Pons (tissue), 1 donor: ENCODE measurements at places on chromosomes 5 and 9.

GRCh38 chr9:124202447-124202971, 55.2 kb upstream of the NEK6 start:
- peak; percentile 79 for DNase-seq

DNA sequence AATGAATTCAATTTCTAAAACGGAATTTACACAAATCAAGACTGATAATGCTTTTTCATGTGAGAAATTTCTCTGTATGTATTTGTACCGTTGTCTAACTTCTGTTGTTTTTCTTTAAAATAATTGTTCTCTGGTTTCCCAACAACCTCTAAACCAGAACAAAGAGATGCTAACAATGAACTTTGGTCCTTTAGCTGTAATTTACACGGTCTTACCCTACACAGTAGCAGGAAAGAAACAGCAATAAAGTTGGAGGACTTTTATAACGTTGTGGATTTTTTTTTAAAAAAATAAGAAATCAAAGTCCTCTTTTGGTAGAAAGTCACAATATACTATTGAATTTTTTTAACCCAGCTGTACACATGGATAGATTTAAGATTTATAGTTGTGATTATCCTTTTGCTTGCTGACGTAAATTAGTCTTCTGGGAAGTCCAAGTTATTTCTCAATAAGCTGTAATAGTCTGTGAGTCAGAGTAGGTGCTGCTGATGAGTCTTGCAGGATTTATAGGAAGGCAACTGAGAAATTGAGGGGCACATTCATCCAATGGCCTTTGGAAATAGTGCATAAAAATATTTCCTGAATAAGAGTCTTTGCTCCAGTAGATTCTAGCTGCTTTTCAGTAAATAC, 76.8 kb upstream of the PCSK1 start:
- no peak for DNase-seq

- no peak for DNase-seq
Measured at GRCh38 chr5:120297616-120298015, 166.5 kb upstream of the PRR16 start.

DNA sequence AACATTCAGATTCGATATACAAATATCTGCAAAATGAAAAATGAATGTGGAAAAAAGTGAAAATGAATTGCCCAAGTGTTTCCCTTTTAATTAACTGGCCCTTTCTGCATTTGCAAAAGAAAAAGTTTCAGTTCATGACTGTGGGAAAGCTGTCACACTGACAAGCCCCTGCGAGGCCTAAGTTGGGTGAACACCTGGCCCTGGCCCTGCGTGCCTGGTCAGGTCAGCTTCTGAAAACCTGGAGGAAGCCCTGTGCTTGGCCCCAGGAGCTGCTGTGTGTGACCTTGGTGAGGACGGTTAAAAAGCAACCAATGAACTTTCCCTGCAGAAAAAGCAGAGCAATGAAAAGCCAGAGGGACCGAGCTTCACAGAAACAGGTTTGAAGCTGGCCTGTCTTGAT, 41.0 kb upstream of the SHC3 start:
- no peak for DNase-seq

GRCh38 chr5:167967494-167968177, 323.8 kb upstream of the WWC1 start:
- no peak for DNase-seq

GRCh38 chr5:67425514-67425913, 228.9 kb upstream of the CD180 start:
- no peak for DNase-seq
